ENCODE measurements at places on chromosomes 3 and 15. TPM values are rescaled to one million over a fixed set of nuclear protein-coding genes. Genes with fewer than 3 reads are reported as not detected.

The KBTBD12 gene
- total RNA-seq, result not detected

The OR4M2 gene
- not detected for total RNA-seq

The CDHR4 gene
- not detected for total RNA-seq

The KY gene
- not detected for total RNA-seq

The GP5 gene
- total RNA-seq, result 1.4 TPM
